Stimulated activated CD8-positive, alpha-beta memory T cell treated with anti-CD3 and anti-CD28 coated beads, Interleukin-15, amount 100 ng/mL, for 4 hours (primary cell): ENCODE measurements at places on chromosomes 5 and 9.

DNA sequence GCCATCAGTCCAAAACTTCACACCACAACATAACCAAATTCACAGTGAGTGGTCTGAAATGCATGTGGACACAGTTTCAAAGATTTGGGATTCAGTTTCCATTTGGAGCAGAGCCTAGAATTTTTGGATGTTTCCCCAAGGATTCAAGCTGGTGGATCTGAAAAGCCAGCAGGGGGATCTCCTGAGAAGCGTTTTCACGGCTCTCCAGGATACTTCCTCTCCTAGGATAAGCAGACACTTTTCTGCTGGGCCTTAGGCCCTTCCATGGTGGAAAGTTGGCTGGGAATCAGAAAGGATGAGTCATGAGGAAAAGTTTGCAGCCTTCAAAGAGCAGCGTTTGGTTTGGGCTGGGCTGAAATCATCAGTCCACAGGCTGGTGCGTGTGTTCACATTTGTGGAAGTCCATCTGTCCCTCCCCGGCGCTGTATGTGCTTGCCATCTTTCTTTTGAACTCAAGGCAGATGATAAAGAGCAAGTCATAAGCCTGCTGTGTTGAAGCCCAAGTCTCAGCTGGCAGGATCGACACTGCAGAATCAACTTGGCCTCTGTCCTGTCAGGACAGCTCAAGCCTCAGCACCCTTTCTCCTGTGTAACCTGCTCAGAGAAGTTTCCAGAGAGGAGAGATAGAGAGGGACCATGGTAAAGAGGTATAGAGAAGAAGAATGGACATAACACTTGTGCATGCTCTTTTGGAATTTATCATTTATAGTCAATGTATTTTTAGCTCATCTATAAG is 152.6 kb upstream of the MSX2 start:
- no peak for DNase-seq

GRCh38 chr5:14054965-14055963 is 87.9 kb upstream of the TRIO start:
- no peak for DNase-seq

DNA sequence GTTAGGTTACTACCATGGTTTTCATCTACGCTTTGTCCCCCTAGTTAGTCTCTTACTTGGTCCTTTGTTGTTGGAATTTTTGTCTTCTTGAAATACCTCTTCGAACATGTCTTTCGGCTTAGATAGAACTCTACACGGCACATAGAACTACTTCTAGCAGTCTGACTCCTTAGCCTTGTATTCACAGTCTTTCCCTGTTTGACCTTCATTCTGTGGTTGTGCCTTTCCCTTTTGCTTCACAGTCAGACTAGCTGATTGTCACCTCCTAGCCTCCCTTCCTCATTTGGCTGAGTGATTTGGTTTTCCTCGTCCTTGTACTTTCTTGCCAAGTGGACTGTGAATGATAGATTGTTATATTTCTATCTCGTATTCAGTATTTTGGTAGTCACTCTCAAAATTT is 10.7 kb downstream of the SMAD5 start:
- no peak for DNase-seq

DNA sequence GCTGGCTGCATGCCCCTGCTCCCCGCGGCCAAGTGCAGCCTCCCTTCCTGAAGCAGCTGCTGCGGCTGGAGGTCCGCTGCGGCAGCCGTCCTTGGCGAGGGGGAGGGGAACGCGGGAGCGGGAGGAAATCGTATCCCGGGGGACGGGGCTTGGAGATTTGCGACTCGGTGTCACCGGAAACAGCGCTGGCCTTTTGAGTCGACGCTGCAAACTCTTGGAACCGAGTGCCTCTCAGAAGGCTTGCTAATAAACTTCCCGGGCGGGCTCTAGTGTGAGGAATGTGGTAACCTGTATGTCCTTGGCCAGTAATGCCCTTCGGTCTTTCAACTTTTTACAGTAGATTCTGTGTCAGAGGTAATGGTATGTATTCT is 82.7 kb downstream of the PTPDC1 start:
- DNase-seq = no peak

- DNase-seq = no peak
Measured at GRCh38 chr5:78077369-78078068, 217.0 kb downstream of the AP3B1 start.

- DNase-seq = no peak
Measured at GRCh38 chr5:141672841-141673813, 8.9 kb downstream of the ARAP3 start.
